ENCODE measurements at places on chromosomes 1 and 21.

- no peak overlapping the region for H3K27ac ChIP-seq
- DNase-seq: no peak
- no peaks in the 10 kb centered on the region for H3K27me3 ChIP-seq
- H3K36me3 ChIP-seq: peaks cover 14% of the 10 kb centered on the region
- H3K4me1 ChIP-seq: no peaks in the 10 kb centered on the region
These were observed 10.0 kb upstream of the B4GALT3 start for GRCh38 chr1:161187311-161187710.

- H3K36me3 ChIP-seq: peaks cover 12% of the 10 kb centered on the region
- peak; percentile 54 for DNase-seq
- H3K4me3 ChIP-seq: no peak overlapping the region
These were observed 2.0 kb upstream of the LIN28A start for GRCh38 chr1:26408604-26409003.

DNA sequence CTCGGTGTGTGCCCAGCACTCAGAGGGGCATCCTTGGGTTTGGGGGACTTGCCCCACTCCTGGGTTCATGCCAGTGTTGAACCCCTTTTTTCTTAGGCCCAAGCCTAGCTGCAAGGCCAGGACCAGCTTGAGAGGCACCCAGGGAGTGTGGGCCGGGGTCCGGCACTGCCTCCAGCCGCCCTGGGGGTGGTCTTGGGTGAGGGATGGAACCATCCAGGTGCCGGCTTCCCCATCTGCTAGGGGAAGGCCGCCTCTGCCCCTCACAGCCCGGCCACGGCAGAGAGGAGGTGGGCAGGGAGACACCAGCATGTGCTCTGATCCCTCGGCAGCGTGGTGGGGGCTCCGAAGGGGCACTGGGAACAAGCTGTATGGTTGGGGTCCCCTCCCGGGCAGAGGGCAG, 50.2 kb upstream of the ARHGEF16 start:
- no peak overlapping the region for H3K27ac ChIP-seq

- H3K36me3 ChIP-seq: no peaks in the 10 kb centered on the region
- H3K27ac ChIP-seq: no peak overlapping the region
- H3K4me1 ChIP-seq: no peaks in the 10 kb centered on the region
These were observed 12.8 kb downstream of the MAB21L3 start for GRCh38 chr1:116123837-116124533.

GRCh38 chr1:2578758-2579118, 7.8 kb upstream of the PRXL2B start:
- no peak overlapping the region for H3K4me3 ChIP-seq
- no peaks in the 10 kb centered on the region for H3K27me3 ChIP-seq
- no peaks in the 10 kb centered on the region for H3K36me3 ChIP-seq
- DNase-seq: no peak
- peaks cover 4% of the 10 kb centered on the region for H3K4me1 ChIP-seq

Measured in iPS DF 6.9 (cell line).